ENCODE measurements at places on chromosomes 13 and 19.

DNA sequence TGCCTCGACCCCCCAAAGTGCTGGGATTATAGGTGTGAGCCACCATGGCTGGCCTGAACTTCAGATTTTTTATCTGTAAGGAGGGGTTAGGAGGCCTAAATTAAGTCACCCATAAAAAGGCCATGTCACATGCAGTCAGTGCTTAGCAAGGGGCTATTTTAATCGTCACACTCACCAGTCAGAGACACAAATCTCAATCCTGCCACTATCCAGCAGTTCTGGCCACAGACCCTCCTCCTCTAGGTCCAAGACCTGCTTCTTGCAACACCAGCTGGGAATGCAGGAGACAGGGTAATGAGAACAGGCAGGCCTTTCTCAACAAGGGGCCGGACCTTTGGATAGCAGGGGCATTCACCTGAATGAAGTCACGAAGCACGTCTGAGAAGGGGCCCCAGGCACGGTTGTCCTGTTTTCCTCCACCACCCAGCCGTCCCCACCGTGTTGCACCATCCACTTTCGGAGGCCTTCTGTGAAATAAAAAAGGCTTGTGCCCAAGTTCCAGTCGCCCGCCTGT lies 1.4 kb downstream of the FBXO27 start:
- no peak for DNase-seq

GRCh38 chr13:96575423-96576320 lies 418.6 kb downstream of the OXGR1 start:
- no peak for DNase-seq

DNA sequence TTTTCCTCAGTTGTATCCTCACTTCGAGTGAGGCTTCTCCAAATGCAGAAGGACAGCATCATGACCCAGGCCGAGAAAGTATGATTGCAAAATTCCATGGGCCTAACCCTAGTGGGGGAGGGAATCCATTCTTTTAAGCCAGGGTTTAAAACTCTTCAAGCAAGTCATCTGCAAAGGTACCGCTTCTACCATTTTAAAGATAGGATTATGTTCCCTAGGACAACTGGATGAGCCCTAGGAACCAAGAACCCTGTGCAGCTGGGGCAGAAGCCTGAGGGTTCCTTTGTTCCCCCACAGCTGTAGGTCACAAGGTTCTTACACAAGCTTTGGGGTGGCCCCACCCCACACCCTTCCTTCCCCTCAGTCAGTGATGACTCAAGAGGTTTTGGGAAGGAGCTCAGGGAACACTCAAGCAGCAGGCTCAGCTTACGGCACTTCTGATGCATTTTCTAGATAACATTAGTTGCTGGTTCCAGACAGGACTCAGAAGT lies 13.5 kb downstream of the ARL11 start:
- no peak for DNase-seq

DNA sequence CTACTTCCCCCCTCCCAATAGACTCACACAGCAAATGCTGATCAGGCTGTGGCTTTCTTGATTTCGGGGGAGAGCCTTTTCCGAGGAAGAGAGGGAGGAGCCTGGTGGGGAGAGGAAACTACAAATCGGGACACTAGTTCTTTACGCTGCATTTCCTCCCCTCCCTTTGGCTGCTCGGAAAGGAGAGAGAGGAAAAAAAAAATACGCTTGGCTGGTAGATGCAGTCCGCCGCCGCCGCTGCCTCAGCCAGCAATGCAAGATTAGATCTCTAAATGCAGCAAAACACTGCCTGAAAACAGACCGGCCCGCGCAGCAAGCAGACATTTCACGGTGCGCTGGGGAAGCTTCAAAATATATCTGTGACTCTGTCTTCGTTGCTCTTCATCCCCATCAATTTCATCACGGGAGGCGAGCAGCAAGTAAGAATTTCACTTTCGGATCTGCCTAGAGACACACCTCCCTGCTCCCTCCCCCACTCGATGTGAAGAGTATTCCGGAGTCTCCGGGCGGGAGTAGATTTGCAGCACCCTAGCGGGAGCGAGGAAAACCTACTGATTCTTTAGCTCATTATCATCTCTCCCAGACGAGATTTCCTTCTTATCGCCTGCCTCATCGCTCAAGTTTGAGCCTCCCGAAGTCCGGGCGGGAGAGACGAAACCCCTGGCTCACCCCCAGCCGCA lies at the start of gene PCDH17:
Gene PCDH17 (plus strand): TSS at position 149 of the 680 bp plus-strand sequence. CDS start 803 bp downstream, outside the sequence.
- DNase-seq: peak; percentile 75

GRCh38 chr13:26685606-26686005 lies 75.0 kb downstream of the GPR12 start:
- no peak for DNase-seq

DNA sequence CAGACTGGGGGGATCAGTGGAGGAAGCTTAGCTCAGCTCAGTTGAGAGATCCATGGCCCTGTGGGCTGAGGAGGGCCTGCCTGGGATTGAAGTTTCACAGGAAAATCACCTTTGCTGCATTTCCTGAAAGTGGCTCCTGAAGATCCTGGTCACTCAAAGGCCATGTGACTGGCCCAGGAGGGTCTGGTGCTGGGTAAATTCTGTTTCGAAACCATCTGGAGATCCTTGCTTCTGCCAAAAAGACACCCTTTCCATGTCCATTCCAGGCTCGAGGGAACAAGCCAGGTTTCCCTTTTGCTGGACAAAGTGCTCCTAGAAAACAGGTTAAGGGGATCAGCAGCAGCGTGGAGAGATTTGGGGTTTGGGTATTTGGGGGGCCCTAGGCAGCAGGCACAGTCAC lies 293.3 kb downstream of the ZNF536 start:
- DNase-seq: no peak

- peak; percentile 29 for DNase-seq
Observed at GRCh38 chr19:30742406-30742938, 370.3 kb downstream of the ZNF536 start.

GRCh38 chr13:76773448-76774094 lies 112.6 kb downstream of the KCTD12 start:
- DNase-seq: no peak

GRCh38 chr13:43669964-43670363 lies 116.8 kb downstream of the ENOX1 start:
- DNase-seq: no peak

GRCh38 chr13:76380446-76381065 lies 505.6 kb downstream of the KCTD12 start:
- no peak for DNase-seq

- DNase-seq: peak; percentile 8
Observed at GRCh38 chr19:55913643-55914268, 18.4 kb downstream of the NLRP13 start.

DNA sequence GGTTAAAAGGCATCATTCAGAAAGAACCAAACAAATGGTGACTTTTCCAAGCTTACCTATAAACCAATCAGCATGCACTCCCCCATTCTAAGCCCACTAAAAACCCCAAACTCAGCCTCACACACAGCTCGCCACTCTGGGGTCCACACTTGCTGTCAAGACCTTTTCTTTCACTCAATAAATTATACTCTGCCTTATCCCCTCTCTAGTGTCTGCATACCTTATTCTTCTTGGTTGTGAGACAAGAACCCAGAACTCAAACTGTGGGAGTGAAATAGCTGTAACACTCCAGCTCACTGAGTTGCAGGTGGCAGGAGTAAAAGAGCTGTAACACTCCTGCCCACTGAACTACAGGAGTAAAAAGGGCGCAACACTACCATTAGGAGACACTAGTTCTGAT lies 559.0 kb downstream of the TBC1D4 start:
- no peak for DNase-seq

GRCh38 chr13:79830945-79831344 lies 350.0 kb downstream of the NDFIP2 start:
- no peak for DNase-seq

GRCh38 chr13:45521297-45521696 lies 56.6 kb downstream of the COG3 start:
- no peak for DNase-seq

DNA sequence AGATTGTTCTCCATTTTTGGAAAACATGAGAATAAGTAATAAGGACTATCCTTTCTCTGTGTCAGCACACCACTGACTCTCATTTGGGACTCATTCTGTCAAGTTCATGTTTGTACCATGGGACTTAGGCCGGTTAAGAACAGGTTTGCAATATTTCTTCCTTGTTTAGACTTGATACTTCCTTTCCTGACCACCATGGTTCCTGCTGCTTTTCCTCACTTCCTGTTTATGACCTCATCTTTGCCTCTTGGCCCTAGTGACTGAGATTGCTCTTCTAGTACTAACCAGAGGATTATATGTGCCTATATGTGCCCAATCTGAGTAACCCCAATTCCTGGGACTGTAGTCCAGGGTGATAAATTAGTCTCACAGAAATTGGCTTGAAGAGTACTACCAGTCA lies 32.5 kb upstream of the NDFIP2 start:
- no peak for DNase-seq

DNA sequence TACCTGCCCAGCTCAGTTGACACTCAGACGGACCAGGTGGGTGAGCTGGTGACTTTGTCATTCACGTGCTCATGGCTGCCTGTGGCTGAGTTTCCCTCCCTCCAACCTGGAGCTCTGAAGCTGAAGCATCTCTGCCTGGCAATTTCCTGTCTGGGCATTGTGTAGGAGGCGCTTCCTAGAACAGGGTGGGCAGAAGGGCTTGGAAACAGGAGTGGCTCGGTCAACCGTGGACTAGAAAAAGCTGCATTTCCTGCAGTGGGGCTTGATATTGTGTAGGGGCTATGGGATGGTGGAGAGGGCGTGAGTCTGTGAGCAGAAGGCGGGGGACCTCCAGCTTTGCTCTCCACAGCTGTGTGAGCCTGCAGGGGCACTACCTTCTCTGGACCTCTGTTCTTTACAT lies 278.3 kb downstream of the TEX29 start:
- DNase-seq: no peak

- peak; percentile 44 for DNase-seq
Observed at GRCh38 chr19:29263305-29264135, 50.6 kb upstream of the UQCRFS1 start.

DNA sequence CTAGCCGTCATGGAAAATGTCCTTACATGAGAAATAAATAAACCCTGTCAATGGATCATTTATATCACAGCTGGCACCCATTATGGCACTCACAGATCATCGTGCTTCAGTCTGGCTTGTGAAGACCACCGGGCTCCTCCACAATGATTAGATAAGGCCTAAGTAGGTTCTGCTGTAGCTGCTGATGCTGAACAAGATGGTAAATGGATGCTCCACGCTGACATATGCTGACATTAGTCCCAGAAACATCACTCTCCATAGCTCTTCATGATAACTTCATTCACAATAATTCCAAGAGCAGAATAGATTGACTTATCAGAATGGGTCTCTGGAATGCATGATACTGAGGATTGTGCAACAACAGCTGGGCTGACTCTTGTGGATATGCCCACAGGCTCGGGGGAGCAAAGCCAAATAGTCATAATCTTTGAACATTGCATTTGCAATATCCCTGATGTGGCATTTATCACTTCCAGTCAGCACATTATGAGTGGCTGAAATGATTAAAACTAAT lies 63.8 kb upstream of the RXFP2 start:
- DNase-seq: peak; percentile 77

- DNase-seq: no peak
Observed at GRCh38 chr19:13089139-13089856, 13.4 kb downstream of the LYL1 start.

- DNase-seq: no peak
Observed at GRCh38 chr13:97353927-97354675, 79.9 kb upstream of the RAP2A start.

DNA sequence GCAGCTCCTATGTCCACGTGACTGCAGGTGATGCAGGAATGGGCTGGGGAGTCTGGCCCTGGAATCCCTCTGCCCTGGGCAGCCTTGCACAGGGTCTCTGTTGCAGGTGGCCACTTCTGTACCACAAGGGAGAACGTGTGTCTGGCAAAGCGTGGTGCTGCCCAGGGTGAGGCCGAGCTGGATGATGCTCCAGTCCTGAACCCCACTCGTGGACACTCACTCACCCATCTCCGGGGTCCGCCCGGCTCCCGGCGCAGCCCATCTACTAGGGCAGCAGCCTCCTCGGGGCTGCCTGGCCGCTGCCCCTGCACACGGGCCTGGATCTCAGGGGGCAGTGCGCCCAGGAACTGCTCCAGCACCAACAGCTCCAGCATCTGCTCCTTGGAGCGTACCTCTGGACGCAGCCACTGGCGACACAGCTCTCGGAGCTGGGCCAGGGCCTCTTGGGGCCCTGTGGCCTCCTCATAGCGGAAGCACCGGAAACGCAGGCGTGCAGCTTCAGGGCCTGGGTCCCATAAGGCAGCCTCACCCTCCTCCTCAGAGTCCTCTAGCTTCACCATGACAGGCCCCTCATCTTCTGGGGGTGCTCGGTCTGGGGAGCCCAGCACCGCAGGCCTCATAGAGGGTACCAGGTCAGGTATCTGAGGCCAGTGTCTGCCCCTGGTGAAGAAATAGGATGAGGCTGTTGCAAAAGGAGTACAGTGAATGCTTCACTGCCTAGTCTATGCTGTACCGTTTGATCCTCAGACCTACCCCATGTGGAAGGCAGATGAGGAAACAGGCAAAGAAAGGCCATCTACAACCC lies 2.2 kb downstream of the MZF1 start:
- no peak for DNase-seq

DNA sequence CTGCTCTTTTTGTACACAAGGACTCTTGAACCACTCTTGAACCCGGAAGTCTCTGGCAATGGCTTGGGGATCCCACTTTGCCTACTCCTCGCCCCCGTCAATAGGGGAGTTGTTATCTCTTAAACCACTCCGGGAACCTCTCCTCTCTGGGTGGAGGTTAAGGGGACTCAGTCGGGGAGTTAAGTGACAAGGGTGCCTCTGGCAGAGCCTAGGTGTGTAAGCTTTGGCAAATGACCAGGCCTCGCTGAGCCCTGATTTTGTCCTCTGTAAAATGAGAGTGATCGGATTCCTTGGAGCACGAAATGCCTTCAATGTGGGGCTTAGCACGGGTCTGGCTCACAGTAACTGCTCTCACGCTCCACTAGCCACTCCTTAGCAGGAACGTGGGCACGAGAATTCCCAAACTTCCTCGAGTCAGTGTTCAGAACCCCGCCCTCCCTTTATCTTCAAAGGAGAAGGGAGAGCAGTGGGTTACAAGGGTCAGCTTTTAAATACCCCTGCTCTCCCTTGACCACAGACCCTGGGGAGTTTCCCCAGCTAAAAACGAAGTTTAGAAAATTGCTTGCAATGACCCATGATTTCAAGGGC lies 193.3 kb downstream of the KATNAL1 start:
- DNase-seq: no peak

- DNase-seq: no peak
Observed at GRCh38 chr19:33292595-33293254, 9.6 kb downstream of the CEBPA start.

GRCh38 chr19:2942928-2943640 lies 1.7 kb downstream of the ZNF77 start:
- no peak for DNase-seq

- DNase-seq: no peak
Observed at GRCh38 chr19:50510700-50511068, 307 bp downstream of the JOSD2 start.

DNA sequence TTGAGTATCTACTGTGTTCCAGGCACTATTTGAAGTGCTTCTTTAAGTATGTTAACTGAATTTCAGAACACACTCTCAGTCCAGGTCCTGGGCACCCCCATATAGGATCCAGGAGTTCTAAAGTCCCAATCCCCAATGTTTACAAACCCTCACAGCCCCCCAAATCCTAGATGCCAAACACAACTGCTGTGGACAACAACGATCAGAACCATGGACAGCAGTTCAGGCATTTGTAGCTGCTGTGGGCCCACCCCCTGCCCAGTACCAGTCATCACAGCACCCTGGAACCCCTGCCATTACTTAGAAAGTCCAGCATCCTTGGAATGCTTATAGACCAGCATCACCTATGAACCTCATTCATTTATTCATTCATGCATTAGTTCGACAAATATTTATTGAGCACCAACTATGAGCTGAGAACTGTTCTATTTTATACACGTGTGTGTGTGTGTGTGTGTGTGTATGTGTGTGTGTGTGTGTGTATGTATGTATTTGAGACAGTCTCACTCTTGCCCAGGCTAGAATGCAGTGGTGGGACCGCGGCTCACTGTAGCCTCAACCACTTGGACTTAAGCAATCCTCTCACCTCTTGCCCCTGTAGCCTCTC lies 19.3 kb upstream of the SDHAF1 start:
- DNase-seq: no peak

Data from BE2C (cell line).